Esophagus squamous epithelium (tissue), 5 donors: ENCODE measurements at places on chromosomes 4 and X.

- DNase-seq = no peak
Observed at GRCh38 chr4:152536545-152537182, 772 bp upstream of the FBXW7 start.

DNA sequence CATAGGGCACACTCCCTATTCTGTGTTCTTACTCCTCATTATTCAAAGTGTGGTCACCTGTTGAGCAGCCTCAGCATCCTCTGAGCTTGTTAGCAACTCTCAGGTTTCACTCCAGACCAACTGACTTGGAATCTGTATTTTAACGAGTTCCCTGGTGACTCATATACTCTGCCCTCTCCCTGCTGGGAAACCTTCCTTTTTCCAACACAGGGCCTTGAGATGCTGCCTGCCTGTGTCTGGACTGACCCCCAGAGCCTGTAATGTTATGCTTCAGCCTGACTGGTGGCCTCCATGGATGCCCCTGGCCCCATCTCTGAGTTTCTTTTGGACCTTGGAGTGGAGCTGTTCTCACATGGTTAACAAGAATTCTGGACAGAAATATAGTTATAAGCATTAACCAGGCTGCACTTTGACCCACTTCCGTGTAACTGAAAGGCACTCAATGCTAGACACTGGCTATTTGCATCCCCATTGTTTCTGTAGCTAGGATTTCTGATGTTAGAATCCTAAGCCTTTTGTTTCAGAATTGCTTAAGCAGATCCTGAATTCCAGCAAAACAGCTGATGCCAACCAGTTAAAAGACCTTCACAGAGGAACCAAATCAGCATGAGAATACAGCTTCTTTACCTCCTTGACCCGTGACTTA, 262.6 kb downstream of the STIM2 start:
- DNase-seq = no peak

- no peak for DNase-seq
Observed at GRCh38 chr4:138200236-138200590, 41.9 kb downstream of the SLC7A11 start.

- DNase-seq = no peak
Observed at GRCh38 chr4:152264106-152264505, 271.8 kb downstream of the FBXW7 start.

DNA sequence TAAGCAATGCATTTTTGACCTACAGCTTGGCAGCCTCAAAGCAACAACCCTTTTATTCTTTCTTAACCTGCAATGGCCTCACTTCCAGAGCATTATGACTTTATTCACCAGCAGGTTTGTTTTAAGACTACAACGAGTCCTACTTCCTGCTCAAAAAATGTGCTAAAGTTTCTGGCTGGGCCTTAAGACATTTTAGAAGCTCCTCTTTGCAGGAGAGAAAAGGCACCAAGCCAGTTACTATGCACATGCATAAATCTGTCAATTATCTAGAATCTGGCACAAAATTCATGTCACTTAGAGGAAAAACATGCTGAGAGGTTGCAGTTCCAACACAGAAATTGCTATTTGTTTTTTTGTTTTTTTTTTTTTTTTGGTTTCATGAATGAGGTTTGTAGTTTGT, 223.0 kb upstream of the EPHA5 start:
- DNase-seq = no peak

GRCh38 chrX:41689711-41690110, 938 bp downstream of the GPR34 start:
- DNase-seq = no peak

DNA sequence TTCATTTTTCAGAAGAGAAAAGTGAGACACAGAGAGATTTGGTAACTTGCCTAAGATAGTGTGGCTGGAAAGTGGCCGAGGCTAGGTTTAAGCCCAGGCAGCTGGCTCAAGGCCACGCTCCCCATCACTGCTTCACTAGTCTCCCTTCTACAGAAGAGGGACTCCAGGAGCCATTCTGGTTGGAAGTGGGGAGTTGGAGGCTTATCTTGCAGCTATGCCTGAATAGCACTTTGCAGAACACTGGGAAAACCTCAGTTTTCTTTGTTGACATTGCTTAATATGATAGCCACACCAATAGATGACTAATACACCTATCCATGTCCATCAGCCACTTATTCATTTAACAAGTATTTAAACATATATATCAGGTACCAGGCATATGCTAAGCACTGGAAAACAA, 18.5 kb downstream of the LRRC66 start:
- DNase-seq = no peak

DNA sequence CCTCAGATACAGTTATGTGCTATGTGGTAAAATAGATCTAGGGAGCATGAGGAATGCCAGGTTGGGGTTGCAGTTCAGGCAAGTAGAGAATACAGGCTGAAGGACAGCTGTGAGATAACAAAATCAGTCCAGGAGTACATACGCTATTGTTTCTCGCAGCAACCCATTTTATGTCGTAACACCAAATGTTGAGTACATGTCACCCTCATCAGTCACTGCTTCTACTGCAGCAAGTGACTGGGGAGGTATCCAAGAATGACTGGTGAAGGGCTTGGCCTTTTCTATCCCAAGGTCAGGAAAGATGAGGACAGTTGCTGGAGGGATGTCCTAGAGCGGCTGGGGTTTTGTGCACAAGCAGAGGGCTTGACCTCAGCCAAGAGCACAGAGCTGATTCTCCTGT, 172.1 kb downstream of the CBR4 start:
- DNase-seq = no peak

DNA sequence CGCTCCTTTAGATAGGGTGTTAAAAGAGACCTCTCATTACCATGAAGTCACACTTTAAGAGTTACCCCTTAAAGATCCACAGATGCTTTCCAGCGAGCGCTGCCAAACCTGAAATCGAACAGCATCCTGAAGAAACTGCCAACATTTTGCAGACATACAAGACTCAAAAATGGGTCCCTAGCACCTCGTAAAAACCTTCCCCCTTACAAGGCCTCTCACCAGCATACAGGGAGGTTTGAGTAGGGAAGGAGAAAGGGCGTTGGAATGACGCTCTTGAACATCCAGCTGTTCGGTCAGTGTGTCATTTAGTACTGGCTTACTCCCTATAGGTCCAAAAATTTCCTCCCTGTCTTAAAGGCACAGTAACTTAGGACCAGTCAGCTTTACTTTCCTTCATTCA, 45.3 kb upstream of the PGRMC1 start:
- no peak for DNase-seq

DNA sequence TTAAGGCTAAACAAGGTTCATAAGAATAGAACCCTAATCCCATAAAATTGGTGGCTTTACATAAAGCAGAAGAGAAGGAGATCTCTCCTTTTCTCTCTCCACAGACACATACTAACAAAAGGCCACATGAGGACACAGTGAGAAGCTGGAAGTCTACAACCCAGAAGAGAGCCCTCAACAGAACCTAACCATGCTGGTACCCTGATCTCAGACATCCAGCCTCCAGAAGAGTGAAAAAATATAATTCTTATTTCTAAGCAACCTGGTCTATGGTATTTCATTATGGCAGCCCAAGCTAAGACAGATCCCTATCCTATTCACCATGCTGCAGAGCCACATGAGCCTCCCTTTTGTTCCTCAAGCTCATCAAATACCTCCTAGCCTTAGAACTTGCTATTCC, 195.5 kb downstream of the ANTXR2 start:
- no peak for DNase-seq

- no peak for DNase-seq
Observed at GRCh38 chr4:86448871-86449270, 89.0 kb upstream of the MAPK10 start.

DNA sequence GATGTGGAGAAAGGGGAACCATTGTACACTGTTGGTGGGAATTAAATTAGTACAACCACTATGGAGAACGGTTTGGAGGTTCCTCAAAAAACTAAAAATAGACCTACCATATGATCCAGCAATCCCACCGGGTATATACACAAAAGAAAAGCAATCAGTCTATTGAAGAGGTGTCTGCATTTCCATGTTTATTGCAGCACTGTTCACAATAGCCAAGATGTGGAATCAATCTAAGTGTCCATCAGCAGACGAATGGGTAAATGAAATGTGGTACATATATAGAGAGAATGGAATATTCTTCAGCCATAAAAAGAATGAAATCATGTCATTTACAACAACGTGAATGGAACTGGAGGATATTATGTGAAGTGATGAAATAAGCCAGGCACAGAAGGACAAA, 208.1 kb downstream of the TRIML1 start:
- no peak for DNase-seq
